ENCODE measurements at places on chromosomes 1 and 21.

- no peak for DNase-seq
Measured at GRCh38 chr1:205706601-205707502, 26.5 kb upstream of the SLC45A3 start.

DNA sequence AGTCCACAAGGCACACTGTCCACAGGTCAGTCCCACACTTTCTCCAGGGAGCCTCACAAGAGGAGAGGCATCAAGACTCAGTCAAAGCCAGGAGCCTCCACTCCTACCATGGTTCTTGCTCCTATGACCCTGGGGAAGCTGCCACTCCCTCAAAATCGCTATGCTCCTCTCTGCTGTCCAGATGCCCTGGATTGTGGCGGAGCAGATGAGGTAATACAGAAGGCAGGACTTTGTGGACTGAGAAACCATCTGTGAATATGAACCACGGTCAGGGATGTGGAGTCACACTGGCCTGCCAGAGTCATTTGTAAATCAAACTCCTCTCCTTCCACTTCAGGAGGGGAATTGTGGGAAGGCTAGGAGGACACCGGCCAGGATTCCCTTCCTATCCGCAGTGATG is 20.6 kb downstream of the VWA5B1 start:
- DNase-seq: no peak

- DNase-seq: no peak
Measured at GRCh38 chr1:215005656-215006345, 76.7 kb upstream of the KCNK2 start.

DNA sequence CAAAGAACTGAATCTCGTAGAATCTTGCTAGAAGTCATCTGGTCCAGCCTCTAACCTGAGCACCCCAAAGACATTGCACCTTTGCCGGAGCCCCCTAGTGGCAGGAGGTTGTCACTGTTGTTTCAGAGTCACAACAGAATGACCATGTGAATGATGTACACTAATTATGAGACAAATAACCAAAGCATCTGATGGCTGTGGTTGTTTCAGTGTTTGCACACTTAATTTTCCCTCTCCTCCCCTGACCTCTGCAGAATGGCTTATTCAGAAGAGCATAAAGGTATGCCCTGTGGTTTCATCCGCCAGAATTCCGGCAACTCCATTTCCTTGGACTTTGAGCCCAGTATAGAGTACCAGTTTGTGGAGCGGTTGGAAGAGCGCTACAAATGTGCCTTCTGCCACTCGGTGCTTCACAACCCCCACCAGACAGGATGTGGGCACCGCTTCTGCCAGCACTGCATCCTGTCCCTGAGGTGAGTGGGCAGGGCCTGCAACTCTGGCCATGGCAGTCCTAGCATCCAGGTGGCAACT is 26.4 kb downstream of the TRAF5 start:
- no peak for DNase-seq

DNA sequence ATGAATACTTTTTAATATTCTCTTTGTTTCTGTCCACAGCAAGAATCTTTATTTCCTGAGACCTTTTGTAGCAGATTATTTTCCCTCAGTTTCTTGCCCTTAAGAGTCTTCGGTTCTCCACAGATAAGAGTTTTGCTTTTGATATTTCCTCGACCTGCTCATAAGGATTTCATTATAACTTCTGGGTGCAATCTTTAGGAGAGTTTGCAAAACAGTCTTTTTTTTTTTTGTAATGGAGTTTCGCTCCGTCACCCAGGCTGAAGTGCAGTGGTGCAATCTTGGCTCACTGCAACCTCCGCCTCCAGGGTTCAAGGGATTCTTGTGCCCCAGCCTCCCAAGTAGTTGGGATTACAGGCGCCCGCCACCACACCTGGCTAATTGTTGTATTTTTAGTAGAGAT is 10.1 kb upstream of the UBE4B start:
- no peak for DNase-seq

DNA sequence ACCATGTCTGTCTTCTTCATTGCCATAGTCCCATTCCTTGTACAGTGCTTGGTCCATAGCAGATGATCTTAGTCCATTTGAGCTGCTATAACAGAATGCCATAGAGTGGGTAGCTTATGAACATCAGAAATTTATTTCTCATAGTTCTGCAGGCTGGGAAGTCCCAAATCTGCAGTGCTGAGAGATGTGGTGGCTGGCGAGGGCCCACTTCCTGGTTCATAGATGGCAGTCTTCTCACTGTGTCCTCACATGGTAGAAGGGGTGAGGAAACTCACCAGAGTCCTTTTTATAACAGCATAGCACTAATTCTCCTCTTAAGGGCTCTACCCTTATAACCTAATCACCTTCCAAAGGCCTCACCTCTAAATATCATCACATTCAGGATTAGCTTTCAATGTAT is 23.1 kb upstream of the RAP1A start:
- no peak for DNase-seq

DNA sequence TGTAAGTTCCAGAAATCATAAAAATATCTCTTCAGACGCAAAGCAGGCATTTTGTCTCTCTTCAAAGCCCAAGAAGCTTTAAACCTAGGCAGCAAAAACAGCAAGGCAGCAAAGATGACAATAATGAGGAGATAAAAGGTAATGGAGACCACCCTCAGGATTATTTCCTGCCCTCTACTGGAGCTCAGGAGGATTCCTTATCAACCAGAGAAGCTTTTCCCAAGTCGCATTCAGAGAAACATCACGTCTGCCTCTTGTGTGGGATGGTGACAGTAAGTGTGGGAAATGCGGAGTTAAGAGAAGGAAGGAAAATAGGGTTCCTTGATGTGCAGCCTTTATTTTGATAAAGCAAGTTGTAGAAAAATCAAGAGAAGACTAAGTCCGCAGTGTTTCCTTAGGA is 365.8 kb downstream of the RGS7 start:
- no peak for DNase-seq

DNA sequence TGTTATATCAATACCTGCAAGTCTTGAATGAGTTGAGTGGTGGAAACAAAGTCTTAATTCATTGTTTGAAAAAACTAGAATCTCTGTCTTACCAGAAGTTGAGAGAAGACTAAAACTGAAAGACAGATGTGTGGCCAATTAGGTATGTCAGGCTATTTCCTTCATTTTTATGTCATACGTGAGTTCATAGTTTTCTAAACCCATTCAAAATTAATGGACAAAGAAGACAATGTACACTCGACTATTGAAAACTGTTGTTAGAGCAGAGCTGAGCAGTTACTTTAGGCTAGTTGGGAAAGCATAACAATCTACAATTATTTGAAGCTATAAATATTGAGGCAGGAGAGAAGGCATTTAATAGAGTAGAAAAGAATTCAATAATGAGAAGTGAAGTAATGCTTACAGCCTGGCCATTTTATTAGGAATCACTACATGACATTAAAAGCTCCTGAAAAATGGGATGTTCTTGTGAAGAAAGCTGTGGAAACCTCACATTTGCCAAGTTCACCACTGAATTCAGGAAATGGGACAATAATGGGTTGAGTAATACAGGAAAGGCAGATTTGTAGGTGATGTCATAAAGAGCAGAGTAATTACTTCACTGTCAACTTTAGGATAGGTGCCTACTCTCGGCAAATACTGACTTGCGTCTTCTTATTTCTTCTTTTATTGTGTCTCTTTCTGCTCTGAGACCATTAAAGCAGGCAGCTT is 204.4 kb downstream of the PLA2G4A start:
- DNase-seq: no peak

GRCh38 chr1:7690076-7690475 is 81.0 kb upstream of the VAMP3 start:
- DNase-seq: no peak

GRCh38 chr1:117531222-117531621 is 74.6 kb upstream of the TENT5C start:
- no peak for DNase-seq

DNA sequence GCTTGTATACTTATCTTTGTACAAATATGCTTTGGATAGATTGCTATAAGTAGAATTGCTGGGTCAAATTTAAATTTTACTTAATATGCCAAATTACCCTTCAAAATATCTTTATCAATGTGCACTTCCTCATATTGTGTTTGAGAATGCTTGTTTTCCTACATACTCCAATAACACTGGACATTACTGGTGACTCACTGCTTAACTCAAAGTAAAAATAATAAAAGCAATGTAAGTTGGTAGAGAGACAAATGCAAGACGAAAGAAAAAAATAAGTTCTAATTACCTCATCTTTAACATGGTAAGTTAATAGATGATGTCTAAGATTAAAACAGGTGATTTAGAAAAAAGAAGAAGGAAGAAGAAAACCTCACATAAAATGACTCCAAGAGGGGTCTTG is 7.9 kb upstream of the SH3GLB1 start:
- no peak for DNase-seq

DNA sequence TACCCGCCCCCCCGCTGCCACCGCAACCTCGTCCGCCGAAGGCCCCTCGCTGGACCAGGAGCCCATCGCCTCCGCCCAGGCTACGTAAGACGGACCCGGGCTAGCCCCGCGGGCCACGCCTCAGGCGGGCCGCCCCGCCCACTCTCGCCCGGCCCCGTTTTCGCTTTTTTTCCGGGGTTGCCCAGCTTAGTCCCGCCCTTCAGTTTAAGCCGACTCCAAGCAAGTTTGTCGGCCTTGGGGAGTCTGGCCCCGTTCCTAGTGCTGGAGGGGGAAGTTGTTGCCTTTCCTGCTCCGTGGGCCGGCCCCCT is 3.0 kb downstream of the RUSC1 start:
- peak; percentile 80 for DNase-seq

GRCh38 chr1:66490816-66491215 is 43.1 kb upstream of the SGIP1 start:
- DNase-seq: no peak

DNA sequence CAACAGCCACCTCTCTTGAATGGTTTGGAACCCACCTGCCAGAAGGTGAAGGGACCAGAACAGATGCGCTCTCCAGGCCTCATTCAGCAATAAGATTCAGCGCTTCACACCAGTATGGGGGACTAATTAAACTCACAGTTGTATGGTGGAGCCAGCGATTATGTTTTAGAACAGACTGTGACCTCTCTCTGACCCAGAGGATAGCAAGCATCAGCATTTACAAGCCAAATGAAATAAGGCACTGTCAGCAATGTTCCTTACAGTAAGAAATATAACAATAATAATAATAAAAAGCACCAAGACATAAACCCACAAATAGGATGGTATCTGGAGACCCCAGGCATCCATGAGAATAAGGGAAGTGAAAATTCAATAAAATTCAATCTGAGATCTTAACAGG is 6.9 kb upstream of the CDC42BPA start:
- DNase-seq: no peak

- no peak for DNase-seq
Measured at GRCh38 chr1:165075725-165076370, 280.7 kb downstream of the LMX1A start.

DNA sequence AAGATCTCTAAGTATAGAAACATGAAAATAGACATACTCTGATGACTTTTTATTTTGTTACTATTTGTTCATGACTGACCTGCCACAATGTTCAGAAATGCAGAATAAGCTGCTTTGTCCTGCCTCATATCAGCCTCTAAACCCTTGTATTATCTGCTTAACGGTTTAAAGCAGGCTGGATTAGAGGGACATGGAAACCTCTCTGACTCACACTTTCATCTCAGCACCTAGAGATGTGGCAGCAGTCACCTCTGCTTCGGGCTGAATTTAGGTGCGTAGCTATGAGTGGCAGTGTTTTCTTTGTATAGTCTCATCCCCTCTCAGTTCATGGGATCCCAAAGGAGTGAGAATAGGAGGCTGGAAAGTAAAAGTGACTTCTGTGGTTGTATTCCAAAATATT is 255.4 kb downstream of the RGS7 start:
- DNase-seq: no peak

DNA sequence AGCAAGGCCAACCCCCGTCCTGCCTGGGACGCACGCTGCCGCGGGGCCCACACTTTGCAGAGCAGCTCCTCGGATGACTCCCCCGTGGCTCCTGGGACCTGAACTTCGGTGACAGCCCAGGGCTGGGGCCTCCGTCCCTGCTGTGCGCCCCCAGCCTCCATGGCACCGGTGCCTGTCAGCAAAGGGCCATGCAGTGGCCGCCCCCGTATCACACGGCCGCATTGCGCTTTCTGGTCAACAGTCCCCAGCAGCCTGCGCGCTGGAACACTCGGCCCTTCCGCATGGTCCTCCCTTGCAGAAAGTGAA is 18.0 kb downstream of the NADK start:
- DNase-seq: no peak

GRCh38 chr1:155324717-155325602 is 4.3 kb downstream of the RUSC1 start:
- no peak for DNase-seq

DNA sequence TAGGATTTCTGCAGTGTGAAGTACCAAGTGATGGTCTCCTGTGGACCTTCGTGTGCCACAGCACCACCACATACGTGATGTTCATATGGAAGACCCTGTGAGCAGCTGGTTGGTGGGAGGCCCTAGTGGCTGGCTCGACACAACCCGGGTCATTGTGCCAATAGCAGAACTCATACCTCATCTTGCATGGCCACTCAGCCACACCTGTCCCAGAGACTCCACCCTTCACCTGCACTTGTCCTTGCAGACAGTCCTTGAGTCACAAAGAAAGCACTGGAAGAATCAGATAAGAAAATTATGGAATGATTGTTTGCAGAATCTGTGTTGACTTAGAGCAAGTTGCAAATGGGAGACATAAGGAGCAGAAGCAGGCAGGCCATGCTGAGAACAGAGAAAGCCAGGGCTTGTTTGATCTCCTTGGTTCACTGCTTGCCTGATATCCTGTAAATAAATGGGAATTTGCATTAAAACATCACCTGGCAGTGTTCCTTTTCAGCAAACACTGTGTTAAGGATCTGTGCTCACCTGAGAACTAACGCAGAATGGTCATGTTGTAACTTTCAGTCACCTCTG is 307.7 kb downstream of the SIPA1L2 start:
- no peak for DNase-seq

GRCh38 chr1:201585093-201585483 is 46.2 kb downstream of the NAV1 start:
- DNase-seq: no peak

DNA sequence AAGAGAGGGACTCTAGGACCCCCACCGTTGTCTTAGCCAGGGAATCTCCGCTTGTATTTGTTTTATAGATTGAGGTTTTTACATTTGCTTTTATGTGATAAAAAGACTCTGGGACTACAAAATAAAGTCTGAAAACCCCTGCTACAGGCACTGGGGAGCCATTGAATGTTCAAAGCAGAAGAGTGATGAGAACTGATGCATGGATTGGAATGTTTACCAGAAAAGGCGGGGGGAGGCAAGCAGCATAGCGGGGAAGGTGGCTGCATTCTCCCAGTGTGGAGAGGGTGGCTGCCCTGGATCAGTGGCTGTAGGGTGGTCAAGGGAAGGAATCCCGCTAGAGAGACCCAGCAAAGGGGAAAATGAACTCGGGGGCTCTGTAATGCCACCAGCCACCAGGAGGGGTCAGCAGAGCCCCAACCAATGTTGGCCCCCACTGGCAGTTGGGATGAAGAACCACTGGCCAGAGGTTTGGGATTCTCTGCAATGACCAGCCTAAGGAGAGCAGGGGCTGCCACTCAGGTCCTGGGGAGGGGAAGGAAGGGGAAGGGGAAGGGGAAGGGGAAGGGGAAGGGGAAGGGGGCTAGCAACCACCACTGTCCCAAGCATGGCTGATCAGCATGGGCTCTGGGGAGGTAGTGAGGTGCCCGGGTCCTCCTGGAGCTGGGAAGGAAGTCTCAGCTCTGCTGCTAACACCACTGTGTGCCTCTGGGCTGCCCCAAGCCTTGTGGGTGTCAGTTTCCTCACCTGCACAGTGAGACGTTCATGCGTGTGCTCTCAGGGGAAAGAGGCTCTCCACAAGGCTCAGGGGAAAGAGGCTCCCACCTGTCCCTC is 19.2 kb upstream of the PEF1 start:
- no peak for DNase-seq
